T-helper 22 cell (primary cell): ENCODE measurements at places on chromosomes 1 and 21.

DNA sequence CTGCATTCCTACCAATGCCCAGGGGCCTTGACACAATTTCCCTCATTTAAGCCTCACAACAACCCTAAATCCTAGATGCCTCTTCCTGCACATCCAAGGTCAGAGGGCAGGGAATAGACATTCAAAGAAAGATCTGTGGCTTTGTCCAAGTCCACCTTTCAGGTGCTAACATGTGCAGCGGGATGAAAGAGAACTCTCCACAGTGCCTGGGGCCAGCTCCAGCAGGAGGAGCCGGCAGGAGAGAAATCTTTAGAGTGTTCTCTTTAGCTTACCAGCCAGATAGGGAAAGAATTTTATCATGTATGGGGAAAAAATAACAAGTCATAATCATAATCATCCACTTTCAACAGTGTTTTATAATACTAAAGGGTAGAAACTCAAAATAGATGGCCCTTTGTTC is 319.7 kb downstream of the MATN1 start:
- no peak for DNase-seq

- DNase-seq = no peak
These were observed 40.7 kb downstream of the MATN1 start for GRCh38 chr1:30682396-30683275.

- no peak for DNase-seq
These were observed 69.5 kb downstream of the LHX8 start for GRCh38 chr1:75203415-75204277.

- DNase-seq = no peak
These were observed 4.5 kb downstream of the DNAJB4 start for GRCh38 chr1:78009276-78009675.

- no peak for DNase-seq
These were observed 2.5 kb upstream of the PTGS2 start for GRCh38 chr1:186682736-186683135.

DNA sequence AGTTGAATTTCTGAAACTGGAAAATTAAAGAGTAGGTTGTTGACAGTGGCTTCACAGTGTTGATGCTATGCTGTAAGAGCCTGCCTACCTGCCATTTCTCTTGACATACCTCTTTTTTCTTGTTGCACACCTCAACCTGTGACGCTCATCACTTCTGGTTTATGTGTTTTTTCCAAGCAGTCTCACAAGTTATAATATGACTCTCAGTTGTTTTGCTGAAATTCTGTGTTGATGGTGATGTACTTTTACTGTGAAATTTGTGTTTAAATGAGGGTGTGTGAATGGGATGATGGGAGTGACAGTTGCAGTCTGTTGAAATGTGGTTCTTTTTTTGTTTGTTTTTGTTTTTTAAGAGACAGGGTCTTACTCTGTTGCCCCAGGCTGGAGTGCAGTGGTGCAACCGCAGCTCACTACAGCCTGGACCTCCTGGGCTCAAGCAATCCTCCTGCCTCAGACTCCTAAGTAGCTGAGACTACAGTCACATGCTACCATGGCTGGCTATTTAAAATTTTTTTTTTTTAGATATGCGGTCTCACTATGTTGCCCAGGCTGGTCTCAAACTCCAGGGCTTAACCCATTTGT is 7.0 kb downstream of the DDI2 start:
- DNase-seq = no peak

DNA sequence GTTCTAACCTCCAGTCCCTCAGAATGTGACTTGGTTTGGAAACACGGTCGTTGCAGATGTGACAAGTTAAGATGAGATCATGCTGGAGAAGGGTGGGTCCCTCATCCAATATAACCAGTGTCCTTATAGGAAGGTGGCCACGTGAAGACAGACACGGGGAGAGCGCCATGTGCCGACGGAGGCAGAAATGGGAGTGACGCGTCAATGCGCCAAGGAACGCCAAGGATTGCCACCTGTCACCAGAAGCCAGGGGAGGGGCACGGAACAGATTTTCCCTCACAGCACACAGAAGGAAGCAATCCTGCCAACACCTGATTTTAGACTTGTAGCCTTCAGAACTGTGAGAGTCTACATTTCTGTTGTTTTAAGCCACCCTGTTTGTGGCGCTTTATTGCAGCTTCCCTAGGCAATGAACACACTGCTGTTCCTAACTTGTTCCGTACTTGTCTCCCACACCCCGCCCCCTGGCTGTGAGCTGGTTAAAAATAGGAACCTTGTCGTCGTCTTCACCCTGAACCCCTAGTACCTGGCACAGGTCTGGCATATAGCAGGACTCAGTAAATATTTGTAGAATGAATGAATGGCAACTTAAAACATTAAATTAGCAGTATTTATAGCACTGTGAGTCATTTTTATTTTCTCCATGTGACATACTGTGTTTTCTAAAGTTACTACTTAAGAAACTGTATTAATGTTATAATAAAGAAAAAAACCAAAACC is 14.2 kb downstream of the RIMS3 start:
- no peak for DNase-seq

DNA sequence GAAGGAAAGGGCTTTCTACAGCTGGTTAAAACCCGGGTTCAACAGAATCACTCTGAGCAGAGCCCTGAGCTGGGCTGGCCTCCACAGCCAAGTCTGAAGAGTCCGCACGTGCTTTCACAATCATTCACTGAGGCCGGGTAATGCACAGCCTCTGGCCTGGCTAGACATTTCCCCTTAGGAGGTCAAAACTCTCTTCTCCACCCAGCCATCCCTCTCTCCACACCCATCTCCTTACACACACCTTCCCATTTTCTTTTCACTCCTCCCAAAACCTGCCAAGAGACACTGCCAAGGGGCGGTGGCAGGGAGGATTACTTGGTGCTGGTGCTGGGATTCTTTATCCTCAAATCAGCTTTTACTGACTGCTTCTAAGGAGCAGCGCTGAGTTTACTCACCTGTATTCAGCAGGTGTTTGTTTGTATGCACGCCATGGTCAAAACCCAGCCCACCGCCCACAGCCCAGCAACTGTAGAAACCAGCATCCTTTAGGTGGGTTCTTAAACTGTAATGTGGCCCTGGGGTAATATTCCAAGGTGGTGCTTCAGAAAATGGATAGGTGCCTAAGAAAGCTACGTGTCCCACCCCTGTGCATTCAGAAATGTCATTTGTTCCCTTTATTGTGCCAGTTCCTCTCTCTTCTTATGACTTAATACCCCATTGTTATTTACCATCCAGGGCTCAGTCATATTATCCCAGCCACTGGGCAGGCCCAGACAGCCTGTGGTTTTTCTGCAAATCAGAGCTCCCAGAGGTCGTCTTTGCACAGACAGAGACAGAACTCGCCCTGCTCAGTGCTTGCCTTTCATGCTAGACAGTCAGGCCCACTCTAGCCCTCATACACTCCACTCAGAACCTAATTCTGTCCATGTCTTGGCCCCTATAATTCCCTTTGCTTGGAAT is 80.2 kb downstream of the ADSS2 start:
- no peak for DNase-seq

GRCh38 chr1:24666794-24667193 is 23.7 kb downstream of the SRRM1 start:
- no peak for DNase-seq

DNA sequence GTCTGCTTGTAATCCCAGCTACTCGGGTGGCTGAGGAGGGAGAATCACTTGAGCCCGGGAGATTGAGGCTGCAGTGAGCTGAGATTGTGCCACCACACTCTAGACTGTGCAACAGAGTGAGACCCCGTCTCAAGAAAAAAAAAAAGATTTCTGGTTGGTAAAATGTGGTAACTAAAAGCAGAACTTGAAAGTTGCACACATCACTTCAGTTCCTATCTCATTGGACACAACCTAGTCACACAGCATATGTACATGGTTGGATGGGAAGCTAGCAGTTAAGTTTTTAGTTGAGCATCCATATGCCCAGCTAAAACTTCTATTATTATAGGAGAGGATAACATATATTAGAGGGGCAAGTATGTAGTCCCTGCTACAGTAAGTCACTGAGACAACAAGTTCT is 22.1 kb downstream of the BCAS2 start:
- DNase-seq = no peak

- DNase-seq = no peak
These were observed 24.7 kb downstream of the SLC6A17 start for GRCh38 chr1:110174961-110175360.

DNA sequence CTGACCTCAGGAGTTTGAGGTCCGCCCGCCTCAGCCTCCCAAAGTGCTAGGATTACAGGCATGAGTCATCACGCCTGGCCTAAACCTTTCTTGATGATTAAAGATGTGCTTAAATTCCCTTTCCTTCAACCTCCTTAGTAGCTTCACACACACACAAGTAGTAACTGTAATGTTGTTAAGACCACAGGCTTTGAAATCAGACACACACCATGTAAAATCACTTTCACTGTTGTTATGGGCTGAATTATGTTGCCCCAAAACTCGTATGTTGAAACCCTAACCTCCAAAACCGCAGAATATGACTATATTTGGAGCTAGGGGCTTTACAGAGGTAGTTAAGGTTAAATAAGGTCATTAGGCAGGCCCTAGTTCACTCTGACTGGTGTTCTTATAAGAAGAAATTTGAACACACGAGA is 180.2 kb downstream of the NR5A2 start:
- DNase-seq = no peak

DNA sequence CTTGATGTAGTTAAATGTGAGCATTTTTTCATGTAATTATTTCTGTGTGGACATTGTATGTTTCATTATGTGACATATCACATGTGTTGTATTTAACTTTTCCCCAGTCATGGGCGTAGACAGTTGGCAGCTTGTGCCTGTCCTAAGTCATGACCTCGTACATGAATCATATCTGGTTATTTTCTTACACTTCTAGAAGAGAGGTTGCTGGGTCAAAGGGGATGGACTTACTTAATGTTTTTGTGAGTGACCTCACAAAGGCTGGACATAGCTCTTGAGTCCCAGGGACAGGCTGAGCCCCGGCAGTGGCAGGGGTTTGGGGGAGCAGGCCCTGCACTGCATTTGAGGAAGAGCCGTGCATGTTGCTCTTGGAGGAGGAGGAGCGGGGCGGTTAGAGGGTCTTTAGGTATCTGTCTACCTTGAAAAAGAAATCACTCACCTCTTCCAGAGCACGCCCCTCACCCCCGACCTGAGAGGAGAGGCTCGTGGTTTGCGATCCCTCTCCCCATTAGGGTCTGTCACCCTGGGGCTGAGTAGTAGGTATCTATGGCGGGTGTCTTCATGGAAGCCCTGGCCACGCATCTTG is 16.4 kb downstream of the IFNGR2 start:
- DNase-seq = no peak

DNA sequence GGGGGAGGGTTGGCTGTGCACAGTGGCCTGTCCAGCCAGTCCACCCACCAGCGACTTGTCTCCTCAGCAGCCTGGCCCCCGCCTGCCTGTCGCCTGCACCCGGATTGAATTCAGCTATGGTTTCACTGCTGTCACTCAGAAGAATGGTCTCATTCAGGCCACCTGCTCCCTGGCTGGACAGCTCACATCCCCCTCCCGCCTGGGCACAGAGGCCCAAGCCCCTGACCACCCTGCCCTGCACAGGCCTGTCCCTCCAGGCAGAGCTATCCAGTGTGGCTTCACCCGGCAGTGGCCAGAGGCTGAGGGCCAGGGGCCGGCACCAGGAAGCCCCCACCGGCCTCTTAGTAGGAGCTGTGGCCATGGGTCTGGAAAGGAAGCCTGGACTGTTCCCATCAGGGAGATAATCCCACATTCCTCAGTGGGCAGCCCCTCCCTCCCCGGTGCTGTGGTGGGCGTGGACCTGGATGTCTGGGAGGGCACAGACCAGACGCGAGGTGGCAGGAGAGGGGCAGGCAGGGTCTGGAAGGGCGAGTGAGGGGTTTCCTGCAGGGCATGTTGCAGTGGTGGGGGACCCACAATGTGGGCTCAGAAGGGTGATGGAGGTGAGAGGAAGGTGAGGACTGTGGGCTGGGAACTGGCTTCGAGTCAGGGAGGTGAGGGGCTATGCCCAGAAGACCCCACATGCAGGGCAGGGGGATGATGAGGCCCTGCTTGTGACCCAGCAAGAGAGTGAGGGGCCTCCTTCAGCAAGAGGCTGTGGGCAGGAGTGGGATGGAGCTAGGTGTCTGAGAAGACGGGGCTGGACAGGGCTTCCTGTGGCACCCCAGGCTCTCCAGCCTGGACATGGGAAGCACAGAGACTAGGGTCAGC is 30.4 kb downstream of the WNT9A start:
- no peak for DNase-seq

- no peak for DNase-seq
These were observed 19.0 kb downstream of the YARS1 start for GRCh38 chr1:32798191-32798590.

DNA sequence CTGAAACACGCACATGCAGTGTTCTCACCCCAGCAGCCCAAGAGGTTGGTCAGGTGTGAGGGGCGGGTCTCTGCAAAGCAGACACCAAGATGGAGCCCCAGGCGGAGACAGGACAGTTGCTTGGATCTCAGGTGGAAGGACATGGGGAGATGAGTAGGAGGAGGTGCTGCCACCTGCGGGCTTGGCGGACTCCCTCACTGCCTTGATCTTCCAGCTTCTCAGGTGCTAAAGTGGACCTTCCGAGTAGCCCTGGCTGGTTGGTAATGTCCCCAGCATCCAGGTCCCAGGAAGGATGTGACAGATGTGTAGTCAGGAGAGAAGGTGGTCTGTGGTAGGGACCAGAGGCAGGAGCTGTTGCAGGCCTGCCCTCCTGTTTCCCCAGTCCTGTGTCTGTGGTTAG is 114.1 kb downstream of the AJAP1 start:
- no peak for DNase-seq

DNA sequence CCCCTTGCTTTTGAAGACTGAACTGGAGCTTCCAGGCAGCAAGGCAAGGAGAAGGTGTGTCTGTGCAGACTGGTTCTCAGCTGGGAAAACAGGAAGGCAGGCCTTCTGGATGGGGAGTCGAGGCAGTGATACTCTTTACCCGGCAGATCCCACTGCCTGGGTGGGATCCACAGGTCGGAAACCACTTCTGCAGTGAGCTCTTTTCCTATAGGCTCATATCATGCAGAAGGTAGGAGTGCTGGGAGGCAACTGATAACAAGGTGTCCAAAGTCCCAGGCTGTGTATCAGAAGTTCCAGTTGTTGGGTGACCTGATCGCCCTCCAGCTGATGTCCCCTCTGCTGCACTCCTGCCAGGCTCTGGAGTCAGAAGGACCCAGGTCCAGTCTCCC is 17.1 kb downstream of the ACOT11 start:
- no peak for DNase-seq

DNA sequence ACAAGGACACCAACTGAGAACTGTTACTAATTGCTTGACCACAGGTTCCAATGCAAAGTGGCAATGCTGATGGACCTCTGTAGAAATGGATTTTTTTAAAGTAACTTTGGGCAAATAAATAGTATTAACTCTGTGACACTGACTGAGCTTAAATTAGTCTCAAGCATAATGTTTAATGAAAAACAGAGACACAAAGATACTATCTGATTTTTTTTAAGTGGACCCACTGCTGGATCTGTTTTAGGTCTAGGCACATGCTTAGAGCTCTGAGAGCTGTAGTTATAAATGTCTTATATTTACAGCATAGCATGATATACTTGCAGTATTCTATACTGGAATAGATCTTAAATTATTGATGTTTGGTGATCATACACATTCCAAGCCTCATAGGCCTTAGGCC is 481.6 kb upstream of the LRRC7 start:
- DNase-seq = no peak

- DNase-seq = no peak
These were observed 36.6 kb upstream of the HMGN1 start for GRCh38 chr21:39385299-39386145.
